ENCODE measurements at places on chromosomes 6 and 20.

DNA sequence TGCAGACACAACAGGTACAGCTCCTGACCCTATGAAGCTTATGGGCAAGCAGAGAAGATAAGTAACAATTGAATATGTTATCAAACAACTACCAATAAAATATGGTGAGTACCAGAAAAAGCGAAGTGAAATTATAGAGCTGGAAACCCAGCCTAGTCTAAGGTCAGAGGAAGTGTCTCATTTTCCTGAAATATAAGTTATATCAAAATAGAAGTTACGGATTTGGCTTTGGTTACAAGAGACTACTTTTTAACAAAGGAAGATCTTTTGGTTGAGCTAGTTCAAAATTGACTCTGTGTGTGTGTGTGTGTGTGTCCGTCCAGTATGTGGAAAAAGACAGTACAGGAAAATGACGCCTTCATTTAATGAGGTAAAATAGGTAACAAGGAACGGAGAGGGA is 8.9 kb downstream of the STX11 start:
- no peak for DNase-seq

- DNase-seq, result no peak
Observed at GRCh38 chr6:53547166-53547810, 2.4 kb upstream of the GCLC start.

DNA sequence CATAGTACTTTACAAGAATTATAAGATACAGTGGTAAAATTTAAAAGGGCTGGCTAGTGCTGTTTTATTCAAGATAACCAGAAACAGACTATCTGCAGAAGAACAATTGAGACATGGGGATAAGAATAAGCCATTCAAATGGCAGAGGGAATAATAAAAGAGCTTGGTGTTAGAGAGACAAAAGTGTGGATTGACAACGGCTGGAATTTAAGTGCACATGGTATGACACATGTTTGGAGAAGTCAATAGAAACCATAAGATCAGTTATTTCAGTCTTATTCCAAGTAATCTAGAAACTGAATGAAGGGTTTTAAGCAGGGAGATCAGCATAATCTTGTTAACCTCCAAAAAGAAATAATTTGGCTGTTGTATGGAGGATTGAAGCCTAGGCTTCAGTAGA is 1205.5 kb upstream of the CITED2 start:
- no peak for DNase-seq

- no peak for DNase-seq
Observed at GRCh38 chr20:3279761-3280160, 40.8 kb upstream of the SLC4A11 start.
